Immature natural killer cell (primary cell): ENCODE measurements at places on chromosomes 5 and 9.

DNA sequence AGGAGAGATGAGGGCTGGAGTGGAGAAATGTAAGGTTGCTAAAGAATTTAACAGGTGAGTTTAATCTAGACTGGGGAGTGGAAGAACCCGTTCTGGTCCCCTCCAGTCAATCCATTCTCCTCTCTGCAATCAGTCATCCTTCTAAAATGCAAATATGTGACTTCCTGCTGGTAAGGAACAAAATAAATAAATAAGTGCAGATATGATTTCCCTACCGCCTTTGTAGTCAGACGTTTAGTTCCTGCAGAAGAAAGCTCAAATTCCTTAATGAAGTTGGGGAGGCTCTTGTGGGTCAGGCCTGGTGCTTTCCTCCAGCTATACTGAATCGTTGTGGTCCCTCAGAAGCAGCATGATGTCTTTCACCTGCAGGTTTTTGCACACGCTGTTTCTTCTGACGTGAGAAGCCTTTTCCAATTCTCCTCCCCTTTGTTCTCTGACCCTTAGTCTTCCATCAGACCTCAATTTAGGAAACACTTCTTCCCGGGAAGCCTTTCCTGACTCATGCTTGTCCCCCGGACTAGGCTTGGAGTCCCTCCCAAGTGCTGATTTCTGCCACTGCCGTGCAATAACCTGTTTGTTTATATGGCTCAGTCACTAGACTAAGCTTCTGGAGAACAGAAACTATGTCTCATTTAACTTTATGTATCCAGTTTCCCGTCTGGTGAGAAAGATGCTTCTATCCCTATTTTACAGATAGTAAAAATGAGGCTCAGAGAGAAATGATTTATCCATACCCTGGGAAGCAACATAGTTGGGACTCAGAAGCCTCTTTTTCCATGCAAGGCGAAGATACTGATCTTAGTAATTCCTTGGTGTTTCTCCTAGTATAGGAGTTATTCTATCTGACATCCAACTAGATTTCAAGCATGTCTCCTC is 1.3 kb downstream of the ATP6V1G1 start:
- no peak for DNase-seq

- no peak for DNase-seq
Measured at GRCh38 chr9:20729523-20729922, 45.5 kb downstream of the FOCAD start.

GRCh38 chr5:170235876-170236864 is 3.4 kb downstream of the C5orf58 start:
- no peak for DNase-seq

- DNase-seq: no peak
Measured at GRCh38 chr5:169004551-169004950, 296.4 kb downstream of the SLIT3 start.

GRCh38 chr5:151667083-151667482 is 19.6 kb downstream of the SPARC start:
- DNase-seq: no peak

GRCh38 chr9:84371737-84372136 is 31.2 kb upstream of the SLC28A3 start:
- peak; percentile 58 for DNase-seq

DNA sequence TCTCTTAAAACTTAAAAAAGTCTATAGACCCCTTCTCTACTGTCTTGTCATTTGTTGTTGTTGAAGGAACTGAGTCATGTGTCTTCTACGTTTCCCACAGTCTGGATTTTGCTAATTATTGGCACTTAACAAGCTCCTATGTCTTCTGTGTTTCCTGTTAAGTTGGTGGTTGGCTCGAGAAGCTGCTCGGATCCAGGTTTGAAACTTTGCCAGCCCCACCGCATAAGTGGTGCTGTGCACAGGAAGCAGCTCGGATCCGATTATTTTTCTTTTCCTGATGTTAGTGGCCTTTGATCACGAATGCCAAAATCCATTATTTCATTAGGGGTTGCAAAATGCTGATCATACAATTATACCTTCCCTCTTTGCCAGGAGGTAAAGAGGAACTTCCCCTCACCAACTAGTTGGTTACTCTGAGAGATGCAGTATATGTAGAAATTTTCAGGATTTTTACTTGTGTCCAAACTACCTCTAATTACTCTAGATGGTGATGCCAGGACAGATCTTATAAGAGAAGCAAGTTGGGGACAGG is 186.5 kb downstream of the NSG2 start:
- DNase-seq: no peak

- DNase-seq: peak; percentile 17
Measured at GRCh38 chr5:14767735-14768507, 103.4 kb downstream of the OTULIN start.

DNA sequence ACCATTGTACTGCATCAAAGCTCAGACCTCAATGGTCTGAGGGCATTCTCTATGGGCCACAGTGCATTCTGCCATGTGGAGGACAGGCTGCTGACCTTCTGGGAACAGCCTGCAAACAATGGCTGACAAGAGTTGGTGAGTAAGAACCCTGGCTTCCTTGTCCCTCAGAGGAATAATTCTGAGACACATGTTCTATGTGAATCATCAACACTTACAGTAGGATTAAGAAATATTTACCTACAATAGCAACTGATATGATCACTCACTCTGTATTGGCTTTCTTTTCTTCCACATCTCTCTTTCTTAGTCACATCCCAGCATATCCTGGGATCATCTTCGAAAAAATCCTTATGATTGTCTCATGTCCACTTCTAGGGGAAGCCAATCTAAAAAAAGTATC is 306.5 kb upstream of the ITGA1 start:
- DNase-seq: no peak

DNA sequence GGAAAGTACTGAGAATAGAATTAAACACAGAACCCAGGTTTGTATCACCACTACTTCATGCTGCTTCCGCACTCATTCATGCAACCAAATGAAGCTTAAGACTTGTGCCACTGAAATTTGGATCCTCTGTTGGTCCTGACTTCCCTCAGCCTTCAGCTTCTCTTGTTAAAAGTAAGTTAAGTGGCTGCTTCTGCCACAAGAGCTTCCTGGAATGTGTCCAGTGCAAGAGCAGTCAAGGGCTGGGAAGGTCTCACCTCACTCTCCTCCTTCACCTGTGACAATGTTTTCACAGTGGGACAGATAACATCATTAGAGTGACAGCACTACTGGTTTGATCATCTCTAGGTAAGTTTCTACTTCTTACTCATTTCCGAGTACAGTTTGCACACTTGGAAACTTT is 7.9 kb downstream of the SNCAIP start:
- no peak for DNase-seq

- DNase-seq: no peak
Measured at GRCh38 chr5:56278335-56278753, 45.2 kb upstream of the ANKRD55 start.

DNA sequence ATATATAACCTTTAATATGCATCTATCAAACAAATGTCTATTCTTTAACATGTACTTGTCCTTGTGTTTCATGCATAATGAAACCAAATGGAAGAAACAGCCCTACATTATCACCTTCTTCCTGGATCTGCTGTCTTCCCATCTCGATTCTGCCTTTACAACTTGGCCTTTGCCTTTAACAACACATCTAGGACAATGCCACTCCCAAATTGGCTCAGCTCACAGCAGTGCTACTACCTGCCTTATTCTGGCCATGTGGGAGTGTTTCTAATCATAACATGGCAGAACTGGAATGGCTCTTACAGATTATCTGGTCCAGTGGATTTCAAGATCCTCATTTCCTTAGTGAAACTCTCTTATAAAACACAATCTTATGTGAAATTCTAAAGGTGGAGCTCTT is 176.5 kb downstream of the CARTPT start:
- no peak for DNase-seq

- no peak for DNase-seq
Measured at GRCh38 chr5:102594192-102594591, 95.4 kb upstream of the SLCO6A1 start.

DNA sequence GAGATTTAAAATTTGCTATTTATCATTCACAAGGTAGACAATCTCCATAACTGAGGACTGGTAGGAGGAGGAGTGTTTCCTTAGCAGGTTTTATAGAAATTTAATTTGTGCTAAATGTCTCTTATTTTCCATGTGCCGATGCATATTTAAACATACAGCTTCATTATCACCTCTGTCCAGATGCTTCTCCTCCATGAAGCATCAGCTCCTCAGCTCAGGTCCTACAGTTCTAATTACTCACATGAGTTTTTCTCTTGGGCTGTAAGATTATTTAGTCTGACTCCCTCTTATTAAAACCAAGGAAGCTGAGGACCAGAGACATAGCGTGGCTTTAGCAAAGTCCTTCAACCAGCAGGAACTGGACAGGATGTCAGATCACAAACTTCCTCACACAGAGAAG is 300.2 kb upstream of the PANK3 start:
- no peak for DNase-seq

DNA sequence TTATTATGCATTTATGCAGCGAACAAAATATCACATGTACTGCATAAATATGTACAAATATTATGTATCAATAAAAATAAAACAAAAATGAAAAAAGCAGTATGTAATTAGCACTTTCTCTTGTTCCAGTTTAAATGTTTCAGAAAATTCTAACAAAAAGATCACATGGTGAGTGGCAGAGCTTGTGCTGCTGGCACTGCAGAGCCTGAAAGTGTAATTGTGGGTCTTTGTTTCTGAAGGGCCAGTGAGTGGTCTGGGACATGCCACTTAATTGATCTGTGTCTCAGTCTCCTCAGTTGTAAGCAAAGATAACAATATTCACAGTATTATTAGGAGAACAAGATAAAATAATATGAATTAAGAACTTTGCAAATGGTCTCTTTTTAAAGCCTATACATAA is 39.5 kb upstream of the RAI14 start:
- DNase-seq: no peak

- DNase-seq: no peak
Measured at GRCh38 chr9:120726484-120726883, 12.2 kb upstream of the MEGF9 start.

DNA sequence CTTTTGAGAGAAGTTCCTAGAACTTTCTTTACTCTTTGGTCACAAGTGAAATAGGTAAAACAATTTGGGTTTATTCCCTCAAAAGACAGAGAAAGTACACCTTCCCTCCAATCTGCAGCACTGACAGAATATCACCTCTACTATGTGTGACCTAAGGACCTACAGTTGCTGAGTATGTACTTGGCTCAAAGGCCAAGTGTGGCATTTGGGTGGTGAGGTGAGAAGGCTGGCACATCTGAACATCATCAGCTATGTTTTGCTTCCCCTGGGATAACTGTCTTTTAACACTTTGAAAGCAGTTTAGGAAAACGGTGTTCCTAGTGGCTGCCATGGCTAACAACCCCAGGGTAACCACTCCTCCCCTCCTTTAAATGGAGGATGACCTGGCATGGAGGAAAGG is 17.6 kb downstream of the MIER3 start:
- no peak for DNase-seq

- DNase-seq: no peak
Measured at GRCh38 chr9:132776891-132777290, 101.2 kb downstream of the AK8 start.

GRCh38 chr5:139391570-139392323 is 2.0 kb upstream of the MZB1 start:
- DNase-seq: no peak

GRCh38 chr9:37053684-37054362 is 19.8 kb upstream of the PAX5 start:
- no peak for DNase-seq

DNA sequence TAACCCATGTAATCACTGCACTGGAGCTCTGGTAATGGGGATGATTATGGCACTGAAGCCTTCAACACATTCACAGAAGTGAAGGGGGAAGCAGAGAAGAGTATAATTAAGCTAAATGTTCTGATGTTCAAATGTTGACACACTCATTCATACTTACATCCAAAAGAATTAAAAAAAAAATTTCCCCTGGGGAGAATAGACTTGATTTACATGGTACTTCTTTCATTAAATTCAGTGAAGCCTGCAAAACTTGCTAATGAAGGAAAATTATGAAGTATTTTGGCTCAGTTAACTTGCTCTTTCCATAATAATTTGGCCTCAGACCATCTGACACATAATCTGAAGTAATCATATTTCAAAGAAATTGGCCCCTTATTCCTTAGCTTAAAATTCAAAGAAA is 428.8 kb downstream of the SH3GL2 start:
- DNase-seq: no peak

GRCh38 chr9:116792271-116792670 is 105.2 kb downstream of the TRIM32 start:
- no peak for DNase-seq

DNA sequence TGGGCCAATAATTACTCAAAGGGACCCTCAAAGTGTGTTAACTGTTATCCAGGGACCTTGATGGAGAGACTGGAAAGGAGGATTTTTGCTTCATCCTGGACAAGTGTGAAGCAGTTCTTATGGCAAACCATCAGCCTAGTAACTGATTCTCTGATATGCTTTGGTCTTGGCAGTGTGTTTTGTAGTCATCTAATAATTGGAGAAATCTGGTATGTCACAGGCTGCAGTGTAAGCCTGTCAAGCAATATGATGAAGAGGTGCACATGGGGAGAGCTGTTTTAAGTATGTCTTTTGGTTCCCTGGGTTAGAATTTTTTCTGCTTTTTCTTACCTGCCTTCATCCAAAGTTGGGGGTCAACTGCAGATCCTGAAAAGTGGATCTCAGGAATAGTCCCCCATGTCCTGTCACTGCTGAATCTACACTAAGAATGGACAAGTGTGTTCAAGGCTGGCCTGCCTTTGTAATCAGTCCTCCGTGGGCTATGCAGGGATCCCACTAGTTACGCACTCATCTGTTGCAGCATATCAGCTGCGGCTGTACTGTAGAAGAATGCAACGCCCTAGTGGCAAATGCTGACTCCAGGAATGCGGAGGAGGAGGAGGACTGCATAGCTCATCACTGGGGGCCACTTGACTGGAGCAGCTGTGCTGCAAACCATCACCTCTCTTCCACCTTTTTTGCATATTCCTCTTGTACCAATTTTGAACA is 1.9 kb downstream of the SPTAN1 start:
- DNase-seq: no peak

GRCh38 chr5:133423618-133424282 is 188.6 kb downstream of the FSTL4 start:
- DNase-seq: peak; percentile 36

- no peak for DNase-seq
Measured at GRCh38 chr9:113315231-113315630, 12.1 kb upstream of the RNF183 start.

- DNase-seq: no peak
Measured at GRCh38 chr5:2680979-2681378, 70.5 kb downstream of the IRX2 start.

DNA sequence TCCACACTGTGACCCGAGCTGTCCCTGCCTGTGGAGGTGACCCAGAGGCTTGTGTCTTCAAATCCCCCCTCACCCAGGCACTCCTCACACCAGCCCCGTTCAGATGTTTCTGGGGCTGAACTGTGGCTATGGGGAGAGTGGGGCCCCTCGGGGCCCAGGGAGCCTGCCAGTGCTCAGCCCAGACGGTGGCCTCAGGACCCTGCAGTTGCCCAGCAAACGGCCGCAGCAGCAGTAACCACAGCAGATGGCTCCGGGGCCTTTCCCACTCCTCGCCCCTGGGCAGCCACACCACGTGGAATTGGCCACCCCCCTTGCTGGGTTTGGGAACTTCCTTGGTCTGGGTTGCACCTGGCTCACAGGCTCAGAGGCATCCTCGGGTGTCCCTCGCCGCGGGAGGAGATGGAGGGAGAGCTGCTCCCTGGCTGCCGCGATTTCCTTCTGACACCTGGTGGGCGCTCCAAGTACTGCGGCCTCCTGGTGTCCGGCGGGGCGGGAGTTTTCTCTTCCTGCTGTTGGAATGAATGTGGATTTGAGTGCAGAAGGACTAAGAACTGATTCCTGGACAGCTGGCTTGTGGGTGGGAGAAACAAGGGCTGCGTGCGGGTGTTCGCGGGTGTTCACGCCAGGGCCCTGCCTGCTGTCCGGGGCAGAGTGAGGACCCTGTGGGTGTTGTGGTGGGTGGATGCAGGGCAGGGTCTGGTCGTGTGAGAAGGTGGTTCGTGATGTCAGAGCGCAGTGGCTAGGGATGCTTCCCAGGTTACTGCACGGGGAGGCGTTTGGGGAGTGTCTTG is 97.5 kb downstream of the COL5A1 start:
- DNase-seq: peak; percentile 23
